T-helper 2 cell treated with Interferon-gamma antibody and Interleukin-4, amounts not matched to agents 100 ng/mL and 5 ng/mL, for 36 hours (primary cell): ENCODE measurements at places on chromosomes 13 and 19. TPM values are rescaled to one million over a fixed set of nuclear protein-coding genes. Genes with fewer than 3 reads are reported as not detected.

The CDC37 gene
- total RNA-seq, result 201 and 202 TPM in 2 replicates

The PLK5 gene
- total RNA-seq, result 0.07 TPM in 1 of 2 replicates, not detected in the other

The MEIOSIN gene
- not detected in 2 replicates for total RNA-seq

The EFNA2 gene
- total RNA-seq, result not detected in 2 replicates

The ALOX5AP gene
- total RNA-seq, result 114 and 118 TPM in 2 replicates

The PGLYRP2 gene
- total RNA-seq, result not detected in 2 replicates

The FCER2 gene
- total RNA-seq, result 0.25 TPM in 1 of 2 replicates, not detected in the other
